Stimulated activated CD8-positive, alpha-beta memory T cell treated with anti-CD3 and anti-CD28 coated beads, Interleukin-15, amount 100 ng/mL, for 24 hours (primary cell): ENCODE measurements at places on chromosomes 1 and 21.

DNA sequence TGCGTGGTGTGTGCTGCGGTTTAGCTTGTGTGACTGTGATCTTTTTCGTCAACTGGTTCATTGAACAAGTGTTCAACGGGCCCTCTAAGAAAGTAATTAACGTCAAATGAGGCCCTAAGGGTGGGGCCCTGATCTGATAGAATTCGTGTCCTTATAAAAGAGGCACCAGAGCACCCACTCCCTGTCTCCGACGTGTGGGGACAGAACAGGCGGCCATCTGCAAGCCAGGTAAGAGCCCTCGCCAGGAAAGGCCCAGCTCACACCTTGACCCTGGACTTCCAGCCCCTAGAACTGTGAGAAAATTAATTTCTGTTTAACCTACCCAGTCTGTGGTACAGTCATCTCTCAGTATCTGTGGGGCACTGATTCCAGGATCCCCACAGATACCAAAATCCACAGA is 20.4 kb upstream of the SAMD11 start:
- DNase-seq = no peak

DNA sequence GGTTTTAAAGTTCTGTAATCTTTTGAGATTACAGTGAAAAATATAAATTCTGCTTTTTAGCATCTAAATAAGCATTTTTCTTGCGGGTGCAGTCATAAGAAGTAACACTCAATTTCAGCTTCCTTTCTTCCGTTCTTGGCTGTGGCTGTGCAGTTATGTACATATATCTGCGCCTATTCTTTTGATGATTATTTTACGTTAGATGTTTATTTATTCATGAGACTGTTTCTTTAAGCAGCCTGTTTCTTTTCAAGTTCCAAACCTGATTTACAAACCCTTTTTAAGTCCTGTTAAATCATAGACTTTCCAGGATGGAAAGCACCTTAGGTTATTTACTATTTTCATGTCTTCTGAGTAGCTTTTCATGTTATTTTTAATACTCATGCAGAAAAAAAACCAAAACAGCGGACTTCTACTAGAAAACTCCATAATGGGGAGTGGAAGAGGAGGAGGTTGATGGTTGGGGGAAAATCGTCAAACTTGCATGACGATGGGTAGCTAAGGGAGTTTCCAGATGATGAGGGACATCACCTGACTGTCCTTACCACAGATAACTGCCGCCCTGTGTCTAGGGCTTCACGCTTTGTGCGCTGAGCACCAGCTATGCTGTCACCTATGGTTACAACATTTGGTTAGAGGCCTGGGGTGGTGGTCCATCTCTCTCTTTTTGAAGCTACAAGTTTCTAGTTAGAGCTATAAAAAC is 2.6 kb downstream of the PRDM2 start:
- DNase-seq = peak; percentile 13

- no peak for DNase-seq
Measured at GRCh38 chr21:43903451-43904091, 38.5 kb downstream of the AGPAT3 start.

DNA sequence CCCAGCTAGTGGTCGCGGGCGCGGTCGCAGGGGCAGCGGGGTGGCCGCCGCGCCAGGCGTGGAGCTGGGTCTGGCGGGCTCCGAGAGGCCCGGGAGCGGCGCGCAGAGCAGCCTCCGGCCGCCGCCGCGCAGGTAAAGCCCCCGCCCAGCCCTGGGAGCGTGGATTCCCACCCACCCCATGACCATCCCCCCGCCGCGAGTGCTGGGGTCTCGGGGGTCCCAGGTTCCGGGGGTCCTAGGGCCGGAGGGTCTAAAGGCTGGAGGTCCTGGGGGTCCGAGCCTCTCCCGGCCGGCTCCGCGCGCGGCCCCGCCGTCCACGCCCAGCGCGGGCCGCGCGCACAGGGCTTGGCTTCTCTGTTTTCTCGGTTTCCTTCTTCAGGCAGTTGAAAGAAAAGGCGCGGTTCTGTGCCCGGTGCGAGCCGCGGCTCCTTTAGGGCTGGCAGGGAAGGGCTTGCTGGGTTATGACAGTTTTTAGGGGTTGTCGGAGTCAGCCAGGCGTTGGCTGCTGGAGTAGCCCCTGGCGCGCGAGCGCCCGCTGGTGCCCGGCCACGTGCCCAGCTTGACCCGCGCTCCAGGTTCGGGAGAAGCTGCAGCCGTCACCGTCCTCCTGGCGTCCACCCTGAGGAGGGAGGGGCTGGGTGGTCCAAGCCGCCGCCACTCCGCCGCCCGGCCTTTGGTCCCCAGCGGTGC is 359 bp downstream of the LRRC3 start:
- no peak for DNase-seq

- no peak for DNase-seq
Measured at GRCh38 chr1:150237746-150238145, 1.8 kb upstream of the ANP32E start.

DNA sequence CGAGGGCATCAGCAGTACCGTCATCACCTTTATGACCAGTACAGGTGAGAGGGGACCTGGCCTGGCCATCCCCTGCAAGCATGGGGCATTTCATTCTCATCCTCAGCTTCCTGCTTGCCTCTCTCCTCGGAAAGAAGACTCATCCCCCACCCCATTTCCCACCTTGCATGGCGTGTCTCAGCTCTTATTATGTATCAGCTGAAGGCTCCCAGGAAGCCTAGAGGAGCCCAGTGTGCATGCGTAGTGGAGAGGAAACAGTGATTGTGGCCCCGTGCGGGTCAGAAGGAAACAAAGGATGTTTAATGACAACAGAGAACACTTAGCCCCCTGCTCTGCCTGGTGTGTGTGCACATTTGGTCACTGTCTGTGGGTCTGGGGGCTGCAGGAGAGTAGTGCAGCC is 40.3 kb upstream of the CNTN2 start:
- DNase-seq = no peak
